ENCODE measurements at places on chromosomes 7 and 10.
A peak's percentile ranks its signal among the peaks of the same experiment; 100 is the strongest.

GRCh38 chr10:86649471-86650150 lies 4.7 kb upstream of the OPN4 start:
- H3K27me3 ChIP-seq = peaks cover 5% of the 10 kb centered on the region
- no peak overlapping the region for H3K27ac ChIP-seq
- no peaks in the 10 kb centered on the region for H3K36me3 ChIP-seq
- H3K4me3 ChIP-seq = no peak overlapping the region

DNA sequence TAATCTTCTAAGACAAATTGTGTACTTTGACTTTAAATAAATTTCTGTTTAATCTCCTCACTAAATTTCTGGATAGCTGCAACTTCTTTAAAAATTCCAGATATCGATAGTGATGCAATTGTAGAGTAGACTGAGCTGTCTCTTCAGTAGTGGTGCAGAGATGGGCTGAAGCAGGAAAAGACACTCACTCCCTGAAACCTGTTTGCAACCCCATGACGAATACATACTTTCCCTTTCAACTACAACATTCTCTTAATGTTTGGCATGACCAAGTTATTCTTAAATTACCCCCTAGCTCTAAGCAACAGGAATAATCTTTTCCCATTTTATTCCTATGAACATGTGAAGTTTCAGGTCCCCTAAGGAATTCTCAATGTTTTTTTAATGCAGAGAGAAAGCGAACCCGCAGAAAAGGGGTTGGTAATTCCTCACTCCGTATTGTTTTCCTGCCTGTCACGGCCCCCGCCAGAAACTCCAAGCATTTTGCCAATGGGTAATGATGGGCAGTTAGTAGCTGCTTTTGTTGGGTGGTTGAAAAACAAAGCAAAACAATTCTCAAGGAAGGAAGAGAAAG lies 1.3 kb downstream of the THSD7A start:
- DNase-seq = no peak
- H3K4me1 ChIP-seq = 0 out of 2 replicates have a peak, but pooled peaks cover 6% of the 10 kb centered on the region
- H3K27ac ChIP-seq = no peak overlapping the region
- no peak overlapping the region for H3K4me3 ChIP-seq
- H3K36me3 ChIP-seq = no peaks in the 10 kb centered on the region
- H3K27me3 ChIP-seq = peaks cover 13% of the 10 kb centered on the region

DNA sequence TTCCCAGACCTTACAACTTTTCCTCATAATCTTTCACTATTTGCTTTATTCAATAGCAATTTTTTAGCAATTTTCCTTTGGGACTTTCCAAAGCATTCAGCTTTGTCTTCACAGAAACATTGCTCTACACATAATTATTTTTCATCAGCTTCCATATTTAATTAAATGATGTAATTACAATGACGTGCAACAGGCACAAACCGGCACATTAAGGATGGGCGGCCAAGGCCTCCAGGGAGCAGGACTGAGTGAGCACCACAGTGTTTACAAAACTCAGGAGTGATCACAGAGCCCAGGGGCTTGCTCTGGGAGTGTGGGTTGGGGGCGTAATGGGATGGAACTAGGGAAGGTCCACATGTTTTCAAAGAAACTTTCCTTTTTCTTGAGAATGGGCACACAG lies 69.8 kb downstream of the MAD1L1 start:
- no peaks in the 10 kb centered on the region for H3K36me3 ChIP-seq
- no peak overlapping the region for H3K4me3 ChIP-seq
- H3K27me3 ChIP-seq = no peaks in the 10 kb centered on the region
- DNase-seq = no peak
- peak overlapping the region; percentile 17 for H3K27ac ChIP-seq

DNA sequence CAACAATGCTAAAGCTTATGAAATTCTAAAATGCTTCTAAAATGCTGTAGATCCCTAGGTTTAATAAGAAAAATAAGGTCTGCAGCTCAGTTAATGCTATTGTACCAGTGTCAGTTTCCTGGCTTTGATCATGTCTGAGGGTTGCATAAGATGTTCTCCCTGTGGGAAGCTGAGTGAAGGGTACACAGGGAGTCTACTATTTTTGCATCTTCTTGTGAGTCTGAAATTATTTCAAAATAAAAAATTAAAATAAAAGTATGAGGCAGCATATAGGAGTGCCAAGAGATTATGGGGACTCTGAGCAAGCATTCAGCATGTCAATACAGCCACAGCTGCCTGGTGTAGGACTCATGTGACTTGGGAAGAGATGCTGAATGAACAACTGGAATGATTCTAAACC lies 14.7 kb downstream of the CHST15 start:
- H3K27ac ChIP-seq = no peak overlapping the region
- no peaks in the 10 kb centered on the region for H3K27me3 ChIP-seq
- peaks cover 79% of the 10 kb centered on the region for H3K4me1 ChIP-seq
- H3K36me3 ChIP-seq = peaks cover 51% of the 10 kb centered on the region
- H3K4me3 ChIP-seq = no peak overlapping the region
- no peak for DNase-seq

GRCh38 chr10:69275444-69275843 lies 2.9 kb upstream of the HK1 start:
- peaks cover 11% of the 10 kb centered on the region for H3K4me1 ChIP-seq
- no peak for DNase-seq
- H3K27ac ChIP-seq = no peak overlapping the region
- no peaks in the 10 kb centered on the region for H3K27me3 ChIP-seq

DNA sequence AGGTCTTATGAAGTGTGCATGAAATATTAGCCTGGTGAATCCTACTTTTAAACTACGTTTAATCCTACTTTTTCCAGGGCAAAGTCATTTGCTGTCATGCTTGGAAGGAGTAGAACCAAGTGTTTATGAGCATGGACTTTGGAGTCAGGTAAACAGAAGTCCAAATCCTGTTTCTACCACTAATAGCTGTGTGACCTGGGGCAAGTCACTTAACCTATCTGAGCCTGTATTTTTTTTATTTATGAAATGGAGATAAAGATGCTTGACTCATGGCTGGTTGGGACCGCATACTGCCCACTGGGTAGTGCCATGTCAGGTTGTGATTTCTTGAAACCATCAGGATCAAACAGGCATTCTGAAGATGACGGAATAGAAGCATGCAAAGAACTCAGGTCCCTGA lies 249.6 kb downstream of the BAMBI start:
- H3K4me1 ChIP-seq = peaks cover 43% of the 10 kb centered on the region
- H3K4me3 ChIP-seq = no peak overlapping the region
- H3K27ac ChIP-seq = no peak overlapping the region
- DNase-seq = no peak
- H3K36me3 ChIP-seq = no peaks in the 10 kb centered on the region

- H3K4me1 ChIP-seq = peaks cover 1% of the 10 kb centered on the region
- H3K27ac ChIP-seq = no peak overlapping the region
- no peaks in the 10 kb centered on the region for H3K36me3 ChIP-seq
These were observed 27.5 kb upstream of the NPVF start for GRCh38 chr7:25255611-25256332.

DNA sequence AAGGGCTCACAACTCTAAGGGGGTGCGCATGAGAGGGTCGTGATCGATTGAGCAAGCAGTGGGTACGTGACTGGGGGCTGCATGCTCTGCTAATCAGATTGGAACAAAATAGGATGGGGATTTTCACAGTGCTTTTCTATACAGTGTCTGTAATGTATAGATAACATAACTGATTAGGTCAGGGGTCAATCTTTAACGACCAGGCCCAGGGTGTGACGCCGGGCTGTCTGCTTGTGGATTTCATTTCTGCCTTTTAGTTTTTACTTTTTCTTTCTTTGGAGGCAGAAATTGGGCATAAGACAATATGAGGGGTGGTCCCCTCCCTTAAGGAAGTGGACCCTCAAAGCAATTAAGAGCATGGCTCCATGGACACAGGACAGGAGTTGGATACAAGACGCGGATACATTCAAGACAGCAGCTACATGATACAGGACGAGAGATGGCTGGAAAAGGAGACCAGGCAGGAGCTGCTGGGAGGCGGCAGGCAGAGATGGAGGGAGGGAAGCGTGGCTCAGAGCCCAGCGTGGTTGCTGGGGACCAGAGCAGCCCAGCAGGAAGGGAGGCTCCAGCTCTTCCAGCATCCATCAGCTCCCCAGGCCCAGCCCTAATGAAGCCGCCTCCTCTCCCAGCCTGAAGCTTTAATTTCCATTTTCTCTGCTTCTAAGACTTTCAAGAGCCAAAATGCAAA lies 31.6 kb downstream of the GSDME start:
- H3K4me3 ChIP-seq = no peak overlapping the region
- no peaks in the 10 kb centered on the region for H3K36me3 ChIP-seq
- no peaks in the 10 kb centered on the region for H3K27me3 ChIP-seq
- no peak for DNase-seq

DNA sequence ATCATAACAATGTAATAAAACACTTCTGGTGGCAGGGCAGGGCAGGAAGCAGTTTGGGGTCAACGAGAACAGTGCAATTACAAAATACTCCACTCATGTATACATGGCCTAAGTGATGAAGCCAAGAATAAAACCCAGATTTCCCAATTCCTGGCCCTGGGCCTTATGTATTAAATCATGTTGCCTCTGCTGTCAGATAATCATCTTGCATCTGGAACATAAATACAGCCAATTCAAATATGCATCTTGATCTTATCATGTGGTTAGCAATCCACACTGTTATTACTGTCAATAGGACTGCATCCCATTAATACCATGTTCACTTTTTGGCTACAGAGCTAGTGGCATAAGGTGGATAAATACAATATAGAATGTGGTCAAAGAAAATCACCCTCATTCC lies 186.5 kb upstream of the SLC25A13 start:
- no peaks in the 10 kb centered on the region for H3K36me3 ChIP-seq
- H3K27me3 ChIP-seq = no peaks in the 10 kb centered on the region
- DNase-seq = no peak
- no peak overlapping the region for H3K4me3 ChIP-seq
- no peak overlapping the region for H3K27ac ChIP-seq

Measured in HepG2 (cell line).